ENCODE measurements at places on chromosomes 16 and 17.

DNA sequence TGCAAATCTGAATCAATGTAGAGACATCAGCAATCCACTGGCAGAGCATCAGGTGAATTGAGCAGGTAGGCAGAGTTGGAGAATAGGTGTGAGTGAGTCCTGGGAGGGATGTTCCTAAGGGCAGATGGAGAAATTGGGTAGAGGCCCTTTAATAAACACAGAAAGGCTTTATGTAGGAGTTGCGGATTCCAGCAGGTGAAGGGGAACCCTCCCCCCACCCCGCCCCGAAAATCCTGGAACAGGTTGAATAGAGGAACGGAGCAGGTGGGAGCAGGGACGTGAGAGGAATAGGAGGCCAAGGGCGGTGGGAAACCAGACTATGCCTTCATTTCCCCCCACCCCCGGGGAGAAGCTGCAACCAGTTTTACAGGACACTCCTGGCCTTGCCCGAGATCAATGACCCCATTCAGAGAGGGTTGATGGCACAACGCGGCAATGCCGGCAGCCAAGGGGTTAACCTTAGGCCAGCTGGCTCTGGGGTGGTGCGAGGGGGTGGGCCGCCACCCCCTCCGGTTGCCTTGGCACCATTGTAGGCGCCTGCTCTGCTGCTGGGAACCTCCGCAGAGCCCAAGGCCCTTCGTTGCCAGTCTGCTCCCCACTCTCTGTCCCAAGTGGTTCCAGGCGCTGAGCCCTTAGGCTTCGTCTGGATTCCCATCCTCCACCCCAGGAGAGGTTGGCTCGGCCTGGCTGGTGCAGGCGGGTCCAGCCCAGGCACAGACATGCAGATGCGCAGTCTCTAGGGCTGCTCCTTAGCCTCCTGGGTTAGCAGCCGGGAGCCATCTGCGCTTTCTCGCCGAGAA lies 814 bp upstream of the RUNDC3A start:
- DNase-seq: peak; percentile 22

DNA sequence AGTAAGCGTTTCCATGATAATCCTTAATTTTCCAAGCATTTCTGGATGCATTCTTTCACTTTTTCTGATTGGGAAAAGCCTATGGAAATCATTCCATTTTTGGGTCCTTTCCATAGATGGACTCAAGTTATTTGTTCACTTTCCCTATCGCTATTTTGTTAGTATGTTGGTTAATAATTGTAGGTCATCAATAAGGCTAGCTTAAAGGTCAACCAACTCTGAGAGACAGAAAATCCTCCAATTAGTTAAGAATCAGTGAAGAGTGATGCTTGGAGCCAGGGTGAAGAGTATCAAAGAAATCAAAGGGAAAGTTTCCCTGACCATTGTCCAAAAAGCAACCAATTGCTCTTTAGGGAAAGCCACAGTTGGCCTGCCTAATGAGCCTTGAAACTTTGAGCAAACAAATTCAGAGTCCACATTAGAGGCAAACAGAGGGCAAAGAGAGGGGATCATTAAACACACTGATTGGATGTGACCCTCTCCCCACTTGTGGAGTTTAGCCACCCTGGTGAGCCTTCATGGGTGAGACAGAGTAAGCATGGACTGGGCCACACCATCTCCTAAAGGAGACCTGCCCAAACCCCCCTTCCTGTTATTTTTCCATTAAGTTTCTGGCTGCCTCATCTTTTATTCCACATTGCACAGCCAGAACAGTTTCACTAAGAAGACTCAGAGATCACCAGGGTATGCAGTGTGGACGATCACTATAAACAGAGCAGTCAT lies 133.4 kb upstream of the DYNLRB2 start:
- no peak for DNase-seq

GRCh38 chr16:27165576-27165975 lies 37.8 kb upstream of the KDM8 start:
- no peak for DNase-seq

GRCh38 chr17:27082775-27083154 lies 211.1 kb upstream of the WSB1 start:
- no peak for DNase-seq

DNA sequence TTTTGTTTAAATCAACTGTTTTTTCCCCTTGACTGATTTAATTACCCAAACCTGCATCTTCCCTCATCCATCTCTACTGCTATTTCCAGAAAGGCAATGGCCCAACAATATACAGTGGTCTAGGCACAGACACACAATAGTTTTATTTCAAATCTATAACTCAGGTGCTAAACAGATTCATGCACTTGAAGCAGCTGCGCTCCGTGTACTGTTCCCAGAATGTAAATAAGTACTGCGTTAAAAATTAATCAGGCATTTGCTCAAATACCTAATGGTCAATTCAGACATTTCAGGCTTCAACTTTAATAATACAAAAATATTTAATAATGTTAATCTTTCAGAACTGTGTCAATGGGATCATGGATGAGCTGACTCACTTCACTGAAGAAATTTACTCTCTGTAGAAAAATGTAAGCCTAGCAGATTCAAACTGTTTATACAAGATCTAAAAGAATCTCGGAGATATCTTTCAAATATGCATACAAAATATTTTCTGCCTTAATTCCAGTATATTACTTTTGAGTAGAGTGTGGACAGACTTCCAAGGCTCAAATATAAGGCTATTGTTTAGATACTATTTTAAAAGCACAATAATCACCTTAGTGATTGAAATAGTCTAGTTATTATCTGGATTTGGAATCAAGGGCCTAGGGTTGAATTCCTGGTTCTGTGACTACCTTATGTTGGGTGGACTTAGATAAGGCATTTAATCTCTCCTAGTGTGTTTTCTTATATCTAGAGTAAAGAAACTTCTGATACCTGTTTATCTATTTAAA lies 97.4 kb upstream of the PSMD7 start:
- DNase-seq: no peak

- DNase-seq: no peak
Observed at GRCh38 chr16:20707461-20707860, 10.0 kb upstream of the ACSM1 start.

DNA sequence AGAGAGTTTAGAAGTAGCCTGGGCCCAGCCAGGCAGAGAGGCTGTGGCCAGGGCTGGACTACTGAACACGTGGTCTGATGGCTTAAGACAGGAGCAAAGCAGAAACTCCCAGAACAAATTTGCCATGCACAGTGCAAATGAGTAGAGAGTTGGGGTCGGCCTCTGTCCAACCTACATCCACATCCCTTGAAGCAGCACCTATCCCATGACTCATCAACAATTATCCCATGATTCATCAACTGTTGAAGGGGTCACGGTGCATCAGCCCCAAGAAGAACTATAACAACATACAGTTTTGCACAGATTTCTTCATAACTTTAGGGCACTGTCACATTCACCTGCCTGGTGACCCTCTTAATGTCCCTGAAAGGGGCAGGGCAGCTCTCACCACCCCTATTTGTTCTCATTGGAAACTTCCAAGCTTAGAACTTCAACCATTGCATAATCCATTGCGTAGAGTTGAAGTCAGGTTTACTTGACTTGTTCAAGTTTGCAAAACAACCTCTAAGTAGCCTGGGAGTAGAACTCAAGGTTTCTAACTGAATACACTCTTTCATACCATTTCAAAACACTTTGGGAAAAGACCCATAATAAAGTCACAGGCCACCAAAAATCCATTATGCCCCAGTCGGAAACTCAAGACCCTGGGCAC lies 235.2 kb upstream of the CDH5 start:
- DNase-seq: no peak

DNA sequence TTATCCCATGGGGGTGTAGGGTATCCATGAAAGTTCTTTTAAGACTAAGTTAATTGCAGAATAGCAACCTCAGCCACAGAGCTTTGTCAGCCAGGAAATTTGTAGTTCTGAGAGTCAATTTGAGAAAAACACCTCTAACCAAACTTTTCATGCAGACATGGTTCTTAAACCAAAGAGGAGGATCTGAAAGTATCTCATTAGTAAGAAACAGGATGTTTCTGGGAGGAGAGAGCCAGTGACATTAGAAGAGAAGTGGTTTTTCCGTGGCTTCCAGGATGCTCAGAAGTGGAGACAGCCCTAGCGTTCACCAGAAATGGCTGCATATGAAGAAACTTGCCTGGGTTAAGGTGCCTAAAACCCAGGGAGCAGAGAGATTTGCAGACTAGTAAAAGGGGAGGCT lies 7.9 kb downstream of the GNAO1 start:
- no peak for DNase-seq

GRCh38 chr16:11805556-11805955 lies 8.5 kb upstream of the ZC3H7A start:
- no peak for DNase-seq

- peak; percentile 30 for DNase-seq
Observed at GRCh38 chr17:32461853-32462617, 17.7 kb downstream of the PSMD11 start.

All from fibroblast of gingiva (primary cell).